Calu3 (cell line): ENCODE measurements at places on chromosomes 4 and X. TPM values are rescaled to one million over a fixed set of nuclear protein-coding genes. Genes with fewer than 3 reads are reported as not detected.

DNA sequence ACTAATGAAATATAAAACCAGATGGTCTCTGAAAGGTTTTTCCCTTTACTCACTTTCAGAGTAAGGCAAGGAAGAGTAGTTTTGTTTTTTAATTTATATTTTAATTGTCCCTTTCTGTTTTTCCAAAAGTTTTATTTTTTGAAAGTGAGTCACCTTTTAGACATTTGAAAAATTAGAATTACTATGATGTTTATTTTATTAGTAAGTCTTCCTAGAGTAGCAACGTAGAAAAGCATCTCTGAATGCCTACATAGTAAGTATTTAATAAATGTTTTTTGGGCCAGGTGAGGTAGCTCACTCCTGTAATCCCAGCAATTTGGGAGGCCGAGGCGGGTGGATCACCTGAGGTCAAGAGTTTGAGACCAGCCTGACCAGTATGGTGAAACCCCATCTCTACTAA is 51.1 kb downstream of the TET2 start:
- DNase-seq, result no peak

DNA sequence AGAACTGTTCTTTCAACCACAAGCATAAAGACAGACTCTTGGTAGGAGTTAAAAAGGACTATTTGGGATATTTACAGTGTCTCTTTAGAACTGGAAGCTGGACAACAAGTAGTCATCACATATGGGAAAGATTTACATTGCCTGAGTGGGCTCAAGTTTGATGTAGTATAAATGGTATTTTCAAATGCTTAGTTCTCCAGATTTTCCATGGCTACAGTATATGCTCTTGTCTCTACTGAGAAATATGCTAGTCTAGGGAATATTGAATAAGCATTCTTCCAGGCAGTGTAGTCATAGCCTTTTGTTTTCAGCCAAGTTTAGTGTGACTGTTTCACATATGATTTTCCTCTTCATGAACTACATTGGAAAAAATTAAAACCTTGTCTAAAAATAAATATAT is 315.6 kb downstream of the ARHGAP24 start:
- no peak for DNase-seq

- peak; percentile 2 for DNase-seq
Measured at GRCh38 chr4:96736352-96736889, 896.5 kb downstream of the PDHA2 start.

- no peak for DNase-seq
Measured at GRCh38 chr4:86221002-86221401, 138.9 kb downstream of the MAPK10 start.

GAR1 gene
- total RNA-seq, result 20.8 and 23.7 TPM in 2 replicates

PITX2 gene
- not detected in 2 replicates for total RNA-seq
